ENCODE measurements at places on chromosomes 1 and 21. TPM values are rescaled to one million over a fixed set of nuclear protein-coding genes. Genes with fewer than 3 reads are reported as not detected.

- no peak overlapping the region for H3K4me3 ChIP-seq
- no peak overlapping the region for H3K27ac ChIP-seq
- H3K36me3 ChIP-seq: no peaks in the 10 kb centered on the region
- no peak for DNase-seq
- H3K4me1 ChIP-seq: no peaks in the 10 kb centered on the region
Measured at GRCh38 chr1:168155910-168156309, 19.2 kb upstream of the GPR161 start.

DNA sequence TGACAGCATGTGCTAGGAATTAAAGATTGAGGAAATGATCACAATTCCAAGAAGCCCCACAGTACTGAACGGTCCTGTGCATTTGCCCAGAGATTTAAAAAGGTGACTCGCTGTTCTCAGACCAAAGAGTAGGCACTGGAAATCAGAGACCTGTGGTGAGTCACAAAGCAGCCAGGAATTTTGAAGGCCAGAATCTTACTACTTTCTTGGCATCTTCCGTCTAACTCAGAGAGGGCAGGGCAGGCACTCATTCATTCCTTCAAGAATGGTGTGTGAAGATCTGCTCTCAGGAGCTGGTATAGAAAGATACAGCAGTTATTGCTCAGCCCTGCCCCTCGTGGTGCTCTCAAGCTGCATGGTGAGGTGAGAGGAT is 57.9 kb downstream of the BRINP2 start:
- no peaks in the 10 kb centered on the region for H3K27me3 ChIP-seq
- DNase-seq: no peak
- no peak overlapping the region for H3K27ac ChIP-seq
- H3K36me3 ChIP-seq: no peaks in the 10 kb centered on the region
- no peaks in the 10 kb centered on the region for H3K4me1 ChIP-seq

KMO gene
- total RNA-seq: not detected

DNA sequence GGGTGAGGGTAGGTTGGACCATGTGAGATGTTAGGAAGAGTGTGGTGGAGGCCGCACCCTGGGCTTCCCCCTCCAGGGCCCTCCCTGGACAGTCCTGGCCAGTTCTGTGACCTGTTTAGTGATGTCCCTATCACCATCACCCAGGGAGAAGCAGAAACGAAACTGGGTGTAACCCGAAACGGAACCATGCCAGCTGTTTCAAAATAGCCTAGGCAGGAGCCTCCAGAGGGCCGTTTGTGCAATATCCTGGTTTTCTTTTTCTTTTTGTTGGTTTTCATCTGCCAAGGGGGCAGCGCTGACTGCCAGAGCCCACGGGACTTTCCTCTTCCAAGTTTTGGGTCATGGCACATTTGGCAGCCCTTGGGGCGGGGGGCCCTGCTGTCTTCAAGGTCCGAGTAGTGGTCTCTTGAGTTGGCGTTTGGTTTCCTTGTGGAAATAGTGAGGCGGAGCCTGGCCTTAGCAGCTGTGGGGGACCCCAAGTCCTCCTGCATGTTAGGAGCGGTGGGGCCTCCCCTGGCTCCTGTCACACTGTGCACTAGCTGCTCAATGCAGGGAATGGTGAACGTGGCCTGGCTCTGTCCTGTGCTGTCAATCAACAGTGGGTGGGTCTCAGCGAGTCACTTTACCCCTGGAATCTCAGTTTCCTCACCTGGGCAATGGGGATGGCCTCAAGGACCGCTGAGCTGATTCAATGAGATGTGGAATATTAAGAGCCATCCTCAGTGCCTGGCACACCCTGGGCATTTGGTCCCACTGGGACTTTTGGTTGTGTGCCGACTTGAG is 90.7 kb downstream of the ARHGEF10L start:
- H3K36me3 ChIP-seq: no peaks in the 10 kb centered on the region
- H3K4me3 ChIP-seq: no peak overlapping the region
- no peaks in the 10 kb centered on the region for H3K4me1 ChIP-seq
- H3K27me3 ChIP-seq: no peaks in the 10 kb centered on the region
- no peak for DNase-seq

DNA sequence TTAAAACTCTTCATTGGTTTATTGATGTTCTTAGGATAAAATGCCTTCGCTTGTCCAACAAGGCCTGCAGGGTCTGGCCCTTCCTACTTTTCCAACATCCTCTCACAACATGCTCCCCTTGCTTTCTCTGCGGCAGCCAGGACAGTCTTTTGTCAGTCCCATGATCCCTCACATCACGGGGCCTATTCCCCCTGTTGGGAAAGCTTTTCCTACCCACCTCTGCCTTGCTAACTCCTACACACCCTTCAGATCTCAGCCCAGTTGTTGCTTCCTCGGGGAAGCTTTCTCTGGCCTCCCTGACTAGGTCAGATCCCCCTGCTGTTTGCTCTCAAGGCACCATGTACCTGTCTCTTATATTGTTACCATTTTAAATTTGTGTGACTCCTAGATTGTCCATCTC is 19.0 kb downstream of the DLGAP3 start:
- no peak overlapping the region for H3K4me3 ChIP-seq
- no peaks in the 10 kb centered on the region for H3K27me3 ChIP-seq
- H3K36me3 ChIP-seq: no peaks in the 10 kb centered on the region
- no peak overlapping the region for H3K27ac ChIP-seq

- H3K36me3 ChIP-seq: peaks cover 12% of the 10 kb centered on the region
- DNase-seq: peak; percentile 82
- H3K27ac ChIP-seq: no peak overlapping the region
Measured at GRCh38 chr1:201460814-201461644, 8.0 kb downstream of the PHLDA3 start.

DNA sequence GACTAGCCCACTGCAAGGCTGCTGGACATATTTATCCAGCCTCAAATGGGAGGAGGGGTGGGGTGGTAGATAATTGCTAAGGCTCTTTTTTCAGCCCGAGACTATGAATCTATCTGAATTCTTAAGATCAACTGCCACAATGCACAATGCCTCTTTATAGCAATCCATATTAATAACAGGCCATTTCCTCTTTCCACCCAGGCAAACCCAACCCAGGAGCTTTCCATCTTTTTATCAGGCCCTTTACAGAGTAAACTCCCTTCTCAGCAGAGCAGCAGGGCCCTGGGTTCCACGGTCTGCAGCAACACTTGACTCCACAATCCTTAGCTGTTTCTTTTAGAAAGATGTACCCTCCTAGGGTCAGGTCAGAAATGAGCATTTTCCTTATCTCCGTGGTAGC is 806 bp downstream of the DDOST start:
- H3K27ac ChIP-seq: peak overlapping the region; percentile 48
- H3K4me3 ChIP-seq: peak overlapping the region; percentile 64
- H3K36me3 ChIP-seq: peaks cover 4% of the 10 kb centered on the region
- no peaks in the 10 kb centered on the region for H3K27me3 ChIP-seq

CFHR4 gene
- total RNA-seq: not detected

- H3K27me3 ChIP-seq: no peaks in the 10 kb centered on the region
- DNase-seq: no peak
- no peak overlapping the region for H3K4me3 ChIP-seq
- no peak overlapping the region for H3K27ac ChIP-seq
- peaks cover 11% of the 10 kb centered on the region for H3K4me1 ChIP-seq
Measured at GRCh38 chr1:212218911-212219310, 66.3 kb upstream of the PPP2R5A start.

DNA sequence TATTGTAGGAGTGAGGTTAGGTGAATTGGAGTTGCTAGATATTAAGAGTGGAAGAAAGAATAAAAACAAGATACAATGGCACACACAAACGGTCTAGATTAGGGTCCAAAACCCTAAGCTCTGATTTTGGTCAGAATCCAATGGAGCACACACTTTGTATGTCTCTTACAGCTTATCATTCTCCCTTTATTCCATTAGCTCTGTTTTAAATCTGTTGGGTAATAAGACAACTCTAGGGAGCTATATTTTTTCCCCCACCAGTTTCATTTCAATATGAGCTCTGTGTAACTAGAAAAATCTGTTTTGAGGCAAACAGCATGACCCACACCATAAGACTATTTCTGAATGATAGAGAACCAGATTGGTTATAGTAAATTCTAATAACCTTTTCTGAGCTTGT is 465.6 kb downstream of the ADGRL2 start:
- H3K36me3 ChIP-seq: no peaks in the 10 kb centered on the region
- H3K27ac ChIP-seq: no peak overlapping the region
- H3K4me1 ChIP-seq: no peaks in the 10 kb centered on the region

TRAF3IP3 gene
- total RNA-seq: not detected

DNA sequence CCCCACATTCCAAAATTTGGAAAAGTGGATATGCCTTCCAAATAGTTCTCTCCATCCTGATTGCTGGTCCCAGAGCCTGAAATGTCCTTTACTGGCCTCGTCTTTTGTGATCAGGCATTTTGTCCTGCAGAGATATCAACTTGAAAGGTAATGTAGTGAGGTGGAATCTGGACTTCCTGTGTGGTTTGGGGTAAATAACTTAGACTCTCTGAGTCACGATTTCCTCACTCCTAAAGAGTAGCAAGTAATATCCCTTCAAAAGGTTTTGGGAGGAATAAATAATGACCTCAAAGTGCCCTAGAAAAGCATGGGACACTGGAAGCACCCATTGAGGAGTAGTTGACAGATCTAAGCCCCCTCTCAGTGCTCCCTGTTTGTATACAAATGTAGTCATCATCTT is 426.6 kb downstream of the OMA1 start:
- H3K4me3 ChIP-seq: no peak overlapping the region
- no peak for DNase-seq
- no peaks in the 10 kb centered on the region for H3K27me3 ChIP-seq

TNFRSF18 gene
- total RNA-seq: not detected

TLCD4 gene
- total RNA-seq: 0.51 TPM

LDLRAD1 gene
- total RNA-seq: not detected

TBX19 gene
- 2.3 TPM for total RNA-seq

MAP10 gene
- total RNA-seq: 2.0 TPM

DNA sequence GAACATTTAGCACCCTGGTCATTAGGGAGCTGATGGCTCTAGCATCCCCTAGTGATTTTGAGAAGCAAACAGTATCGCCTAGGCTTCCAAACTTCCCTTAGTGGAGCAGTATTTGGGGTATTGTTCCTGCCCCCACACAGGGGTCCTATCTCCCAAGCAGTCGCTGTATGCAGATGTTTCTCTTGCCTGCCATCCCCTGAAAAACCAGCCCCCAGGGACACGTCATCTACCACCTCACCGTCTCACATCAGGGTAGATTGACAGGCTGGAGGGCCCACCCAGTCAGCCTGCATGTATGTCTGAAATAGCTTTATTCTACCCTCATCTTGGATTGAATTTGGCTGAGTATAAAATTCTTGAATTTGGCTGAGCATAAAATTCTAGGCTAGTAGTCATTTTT is 33.9 kb downstream of the TENT5C start:
- no peak overlapping the region for H3K27ac ChIP-seq
- peaks cover 3% of the 10 kb centered on the region for H3K27me3 ChIP-seq
- H3K4me3 ChIP-seq: no peak overlapping the region
- H3K4me1 ChIP-seq: no peaks in the 10 kb centered on the region
- H3K36me3 ChIP-seq: no peaks in the 10 kb centered on the region

GRCh38 chr1:180926164-180926981 is 13.7 kb downstream of the KIAA1614 start:
- H3K27me3 ChIP-seq: no peaks in the 10 kb centered on the region
- H3K27ac ChIP-seq: no peak overlapping the region
- no peaks in the 10 kb centered on the region for H3K4me1 ChIP-seq
- DNase-seq: no peak

PRDM15 gene
- 12.9 TPM for total RNA-seq

LY9 gene
- total RNA-seq: not detected

DNA sequence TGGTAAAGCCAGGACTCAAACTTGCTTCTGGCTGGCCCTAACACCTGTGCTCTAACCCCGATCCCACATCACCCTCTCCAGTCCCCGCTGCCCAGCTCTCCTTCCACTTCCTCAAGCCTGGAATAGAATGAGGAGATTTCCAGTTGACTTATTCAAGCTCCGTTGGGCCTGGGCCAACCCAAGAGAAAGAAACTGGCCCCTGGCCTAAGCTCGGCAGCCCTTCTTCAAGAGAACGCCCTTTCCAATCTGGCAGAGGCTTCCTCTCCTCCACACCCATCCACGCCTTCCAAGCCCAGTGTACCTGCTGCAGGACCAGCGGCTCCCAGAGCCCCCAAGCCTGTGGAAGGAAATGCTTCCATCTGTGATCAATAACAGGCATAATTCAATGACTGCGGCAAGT is 51.9 kb downstream of the LRRN2 start:
- peaks cover 2% of the 10 kb centered on the region for H3K27me3 ChIP-seq
- no peaks in the 10 kb centered on the region for H3K4me1 ChIP-seq
- DNase-seq: no peak
- no peaks in the 10 kb centered on the region for H3K36me3 ChIP-seq
- no peak overlapping the region for H3K27ac ChIP-seq
- H3K4me3 ChIP-seq: no peak overlapping the region

KCNN3 gene
- total RNA-seq: 0.85 TPM

DNA sequence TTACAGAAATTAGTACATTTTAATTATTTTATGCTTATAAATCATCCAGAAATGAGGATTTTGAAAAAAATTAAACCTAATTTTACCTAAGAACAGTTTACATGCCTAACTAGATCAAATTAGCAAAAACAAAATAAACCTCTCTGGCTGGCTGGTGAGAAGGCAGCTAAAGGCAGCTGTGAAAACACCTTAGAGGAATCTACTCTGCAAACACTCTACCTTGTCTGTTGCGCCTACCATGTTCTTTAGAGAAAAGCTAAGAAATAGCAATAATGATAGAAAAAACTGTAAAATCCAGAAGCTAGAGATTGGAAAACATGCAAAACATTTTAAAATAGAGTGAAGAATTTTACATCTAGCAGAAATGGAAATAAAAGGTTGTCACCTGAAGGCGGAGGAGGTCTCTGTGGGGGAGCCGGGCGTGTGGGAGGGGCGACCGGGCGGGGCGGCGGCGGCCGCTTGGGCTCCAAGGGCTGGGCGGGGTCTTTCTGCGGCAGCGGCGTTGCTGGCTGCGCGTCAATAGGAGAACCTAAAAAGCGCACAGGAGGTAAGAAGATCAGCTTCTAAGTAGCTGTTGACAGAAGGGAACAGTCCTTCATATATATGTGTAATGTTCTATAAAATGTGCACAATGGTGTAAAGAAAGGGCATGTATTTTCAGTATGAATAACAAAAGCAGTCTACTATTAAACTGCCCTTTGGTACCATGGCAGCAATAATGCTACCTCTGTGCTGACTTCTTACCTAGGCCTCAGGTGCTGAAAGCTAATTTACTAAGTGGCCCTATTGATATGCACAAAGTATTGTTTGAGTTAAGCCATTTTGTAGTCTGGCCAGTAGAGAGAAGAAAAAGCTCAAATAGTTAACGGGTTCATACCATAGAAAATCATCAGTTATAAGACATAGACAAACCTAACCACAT is 33.3 kb upstream of the CFAP298 start:
- no peak overlapping the region for H3K27ac ChIP-seq
- no peak for DNase-seq
- H3K27me3 ChIP-seq: no peaks in the 10 kb centered on the region
- no peak overlapping the region for H3K4me3 ChIP-seq
- H3K36me3 ChIP-seq: peaks cover 4% of the 10 kb centered on the region

LCE3E gene
- total RNA-seq: not detected

GRCh38 chr1:77623066-77623465 is 59.4 kb downstream of the ZZZ3 start:
- H3K27ac ChIP-seq: no peak overlapping the region
- DNase-seq: no peak
- peaks cover 34% of the 10 kb centered on the region for H3K4me1 ChIP-seq
- no peak overlapping the region for H3K4me3 ChIP-seq
- peaks cover 7% of the 10 kb centered on the region for H3K36me3 ChIP-seq
- H3K27me3 ChIP-seq: no peaks in the 10 kb centered on the region

- DNase-seq: no peak
- H3K36me3 ChIP-seq: no peaks in the 10 kb centered on the region
Measured at GRCh38 chr1:243705585-243705984, 144.5 kb downstream of the AKT3 start.

HHIPL2 gene
- total RNA-seq: not detected
